ENCODE measurements at places on chromosomes 13 and 19.

- no peaks in the 10 kb centered on the region for H3K36me3 ChIP-seq
- H3K4me3 ChIP-seq, result no peak overlapping the region
- DNase-seq, result peak; percentile 30
- H3K4me1 ChIP-seq, result peaks cover 43% of the 10 kb centered on the region
Measured at GRCh38 chr19:35142606-35143230, 337 bp upstream of the FXYD7 start.

DNA sequence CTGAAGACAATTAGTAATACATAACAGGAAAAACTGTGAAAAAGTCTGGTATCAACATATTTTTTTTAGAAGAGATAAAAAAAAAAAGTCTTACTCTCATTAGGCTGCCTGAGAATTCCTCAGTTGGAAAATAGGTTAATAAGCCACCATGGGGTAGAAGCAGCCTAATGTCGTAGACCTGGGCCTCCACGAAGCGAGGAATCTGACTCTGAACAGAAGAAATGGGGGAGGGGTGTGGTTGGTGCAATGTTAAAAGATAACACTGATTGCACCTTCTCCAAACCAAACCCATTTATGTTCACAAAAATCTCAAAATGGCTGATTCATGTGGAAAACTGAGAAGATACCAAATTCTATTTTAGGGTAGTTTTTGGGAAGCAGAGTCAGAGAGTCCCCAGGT lies 62.4 kb downstream of the MPHOSPH8 start:
- H3K27ac ChIP-seq, result peak overlapping the region; percentile 24
- no peak overlapping the region for H3K4me3 ChIP-seq
- H3K4me1 ChIP-seq, result peaks cover 5% of the 10 kb centered on the region
- H3K36me3 ChIP-seq, result peaks cover 20% of the 10 kb centered on the region
- no peaks in the 10 kb centered on the region for H3K27me3 ChIP-seq
- DNase-seq, result no peak

- no peaks in the 10 kb centered on the region for H3K36me3 ChIP-seq
- H3K27me3 ChIP-seq, result no peaks in the 10 kb centered on the region
- DNase-seq, result no peak
- no peaks in the 10 kb centered on the region for H3K4me1 ChIP-seq
- H3K4me3 ChIP-seq, result no peak overlapping the region
Measured at GRCh38 chr19:42488783-42489521, 39.3 kb downstream of the CEACAM1 start.

DNA sequence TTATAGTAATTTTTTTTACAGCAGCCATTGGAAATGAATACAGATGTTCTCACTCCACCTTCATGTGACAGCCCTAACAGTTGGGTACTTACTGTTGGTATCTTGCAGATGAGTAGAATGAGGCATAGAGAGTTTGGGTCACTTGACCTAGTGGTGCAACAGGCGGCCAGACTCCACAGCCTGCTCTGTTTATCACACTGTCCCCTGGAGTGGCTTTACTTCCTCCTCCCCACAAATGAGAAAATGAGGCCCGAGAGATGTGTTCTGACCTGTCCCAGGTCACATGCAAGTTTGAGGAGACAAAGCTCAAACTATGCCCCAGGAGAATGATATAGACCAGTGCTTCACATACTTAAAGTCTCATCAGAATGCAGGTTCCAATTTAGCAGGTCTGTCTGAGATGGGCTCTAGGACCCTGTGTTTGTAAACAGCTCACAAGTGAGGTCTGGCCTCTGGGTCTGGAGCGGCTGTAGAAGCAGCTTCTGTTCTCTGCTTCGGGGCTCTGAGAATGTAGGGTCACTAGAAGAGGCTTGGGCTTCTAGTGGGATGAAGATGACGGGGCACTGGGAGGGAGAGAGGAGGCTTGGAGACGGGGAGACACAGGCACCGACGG lies 37.4 kb upstream of the RCBTB2 start:
- H3K36me3 ChIP-seq, result no peaks in the 10 kb centered on the region
- H3K27ac ChIP-seq, result no peak overlapping the region

DNA sequence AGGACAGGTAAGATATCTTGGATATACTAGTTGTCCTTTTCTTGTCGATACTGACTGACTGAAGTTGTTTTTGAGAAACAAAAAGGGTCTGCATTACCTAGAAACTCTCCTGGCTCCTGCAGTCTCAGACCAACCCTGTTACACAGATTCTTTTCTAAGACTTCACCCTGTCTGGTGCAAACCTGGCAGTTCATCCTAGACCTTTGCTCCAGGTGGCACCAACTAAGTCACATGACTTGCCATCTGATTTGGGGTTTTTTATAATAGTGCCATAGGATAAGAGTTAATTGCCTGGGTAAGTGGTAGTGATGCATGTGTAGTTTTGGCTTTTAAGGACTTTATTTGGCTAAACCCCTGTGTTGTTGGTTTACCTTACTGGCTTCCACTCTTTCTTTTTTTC lies 14.3 kb downstream of the CHAMP1 start:
- H3K36me3 ChIP-seq, result peaks cover 41% of the 10 kb centered on the region
- no peak overlapping the region for H3K27ac ChIP-seq
- no peaks in the 10 kb centered on the region for H3K4me1 ChIP-seq
- no peaks in the 10 kb centered on the region for H3K27me3 ChIP-seq

- H3K27ac ChIP-seq, result no peak overlapping the region
- no peaks in the 10 kb centered on the region for H3K36me3 ChIP-seq
- no peaks in the 10 kb centered on the region for H3K4me1 ChIP-seq
Measured at GRCh38 chr19:34118879-34119748, 53.2 kb upstream of the LSM14A start.

DNA sequence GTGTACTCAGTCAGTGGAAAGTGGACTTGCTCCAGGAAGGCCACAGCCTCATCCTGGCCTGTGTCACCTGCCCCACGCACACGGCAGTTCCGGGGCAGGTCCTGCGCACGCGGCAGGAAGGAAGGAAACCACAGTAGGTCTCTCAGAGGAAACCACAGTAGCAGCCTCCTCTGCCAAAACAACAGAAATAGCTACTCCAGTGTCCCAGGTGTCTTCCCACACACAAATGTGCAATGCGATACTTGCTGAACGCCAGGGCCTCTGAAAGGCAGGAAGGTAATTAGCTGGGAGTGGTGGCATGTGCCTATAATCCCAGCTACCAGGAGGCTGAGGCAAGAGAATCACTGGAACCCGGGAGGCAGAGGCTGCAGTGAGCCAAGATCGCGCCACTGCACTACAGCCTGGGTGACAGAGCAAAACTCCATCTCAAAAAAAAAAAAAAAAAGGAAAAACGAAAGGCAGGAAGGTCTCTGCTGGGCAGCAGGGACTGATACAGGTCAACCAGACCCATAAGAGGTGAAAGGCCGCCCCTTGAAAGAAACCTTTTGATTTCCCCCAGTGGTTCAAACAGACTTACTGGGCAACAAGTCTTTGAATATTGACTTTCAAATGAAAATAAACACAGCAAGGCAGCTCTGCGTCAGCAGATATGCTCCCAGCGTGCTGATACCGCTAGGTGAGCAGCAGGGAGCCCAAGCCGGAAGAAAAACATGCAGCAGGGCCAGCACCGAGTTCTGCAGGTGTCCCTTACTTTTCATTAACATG lies 49.5 kb downstream of the CRYL1 start:
- no peak overlapping the region for H3K4me3 ChIP-seq
- peaks cover 24% of the 10 kb centered on the region for H3K4me1 ChIP-seq
- DNase-seq, result no peak
- no peaks in the 10 kb centered on the region for H3K36me3 ChIP-seq
- H3K27ac ChIP-seq, result peak overlapping the region; percentile 9

DNA sequence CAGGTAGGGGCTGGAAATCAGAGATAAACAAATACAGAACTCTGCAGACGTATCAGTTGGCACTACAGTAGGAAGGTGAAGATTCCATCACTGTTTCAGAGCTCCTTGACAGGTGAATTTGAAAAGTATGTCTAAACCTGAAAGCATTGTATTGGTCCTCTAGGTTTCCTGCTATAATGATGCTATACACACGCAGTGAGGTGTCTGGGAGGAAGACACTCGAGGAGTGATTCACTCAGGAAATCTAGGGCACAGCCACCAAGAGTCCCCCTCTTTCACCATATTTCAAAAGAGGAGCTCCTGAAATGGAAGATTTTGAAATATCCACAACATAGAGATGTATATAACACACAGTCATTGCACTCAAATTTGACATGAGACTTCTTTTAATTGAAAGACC lies 331.0 kb upstream of the DACH1 start:
- no peaks in the 10 kb centered on the region for H3K27me3 ChIP-seq
- H3K36me3 ChIP-seq, result no peaks in the 10 kb centered on the region
- no peaks in the 10 kb centered on the region for H3K4me1 ChIP-seq
- H3K27ac ChIP-seq, result no peak overlapping the region
- no peak for DNase-seq

DNA sequence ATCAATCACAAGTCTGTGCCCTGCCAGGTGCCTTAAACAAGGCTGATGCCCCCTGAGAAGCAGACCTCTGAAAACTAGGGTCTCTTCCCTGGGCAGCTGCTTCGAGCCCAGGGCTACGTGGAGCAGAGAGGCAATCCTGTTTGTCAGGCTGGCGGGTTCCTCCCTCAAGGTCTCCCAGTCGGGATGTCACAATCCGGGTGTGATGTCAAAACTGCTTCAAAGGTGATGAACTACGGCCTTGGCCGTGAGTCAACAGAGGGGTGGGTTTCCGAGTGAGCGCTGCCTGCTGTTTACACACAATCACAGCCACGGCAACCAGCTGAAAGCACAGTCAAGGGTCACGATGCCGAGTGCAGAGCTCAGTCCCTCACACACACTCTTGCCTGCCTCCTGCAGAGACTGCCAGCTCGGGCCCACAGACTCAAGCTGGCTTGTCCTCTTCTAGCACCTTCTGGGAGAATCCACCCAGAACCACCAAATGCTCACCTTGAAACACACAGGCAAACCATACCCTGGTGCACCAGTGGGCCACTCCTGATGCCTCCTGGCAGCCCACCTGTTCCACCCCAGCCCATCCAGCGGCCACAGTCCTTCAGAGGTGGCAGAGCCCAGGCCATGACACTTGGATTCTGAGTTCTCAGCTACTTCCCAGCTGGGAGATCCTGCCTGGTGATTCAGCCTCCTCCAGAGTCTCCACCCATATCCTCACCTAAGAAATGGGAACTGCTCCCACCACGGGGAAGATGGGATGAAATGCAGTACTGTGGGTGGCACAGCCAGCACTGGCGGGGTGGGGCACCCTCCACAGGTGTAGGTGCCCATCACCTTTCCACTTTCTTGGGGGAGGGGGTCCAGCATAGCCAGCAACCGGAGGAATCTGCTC lies 6.8 kb downstream of the ELL start:
- peak; percentile 98 for DNase-seq
- H3K27me3 ChIP-seq, result no peaks in the 10 kb centered on the region
- H3K4me3 ChIP-seq, result no peak overlapping the region
- peaks cover 43% of the 10 kb centered on the region for H3K4me1 ChIP-seq
- no peak overlapping the region for H3K27ac ChIP-seq

DNA sequence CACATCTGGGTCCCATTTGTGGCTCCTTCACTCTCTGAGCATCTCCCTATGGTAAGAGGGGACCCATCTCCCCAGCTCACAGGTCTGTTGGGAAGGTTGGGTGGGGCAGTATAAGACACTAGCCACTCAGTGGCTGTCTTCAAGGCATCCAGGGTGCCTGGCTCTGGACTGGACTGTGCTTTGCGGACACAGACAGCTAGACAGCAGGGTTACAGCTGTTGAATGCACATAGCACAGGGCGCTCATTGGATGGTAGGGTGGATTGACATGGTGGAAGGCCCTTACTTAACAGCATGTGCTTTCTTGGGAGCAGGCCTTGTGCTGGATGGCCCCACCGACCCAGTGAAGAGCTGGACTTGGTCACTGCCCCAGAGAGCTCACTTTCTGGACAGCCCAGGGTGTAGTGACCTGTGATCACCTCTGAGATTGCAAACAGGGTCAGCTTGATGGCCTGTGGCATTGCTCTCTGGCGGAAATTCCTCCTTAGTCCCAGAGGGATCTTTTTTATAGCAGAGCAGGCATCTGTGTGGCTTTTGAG lies 1.9 kb downstream of the ZNF444 start:
- H3K4me1 ChIP-seq, result peaks cover 15% of the 10 kb centered on the region
- no peak overlapping the region for H3K4me3 ChIP-seq
- no peak overlapping the region for H3K27ac ChIP-seq
- no peaks in the 10 kb centered on the region for H3K27me3 ChIP-seq
- peaks cover 40% of the 10 kb centered on the region for H3K36me3 ChIP-seq
- DNase-seq, result no peak

- H3K4me3 ChIP-seq, result no peak overlapping the region
- H3K27ac ChIP-seq, result no peak overlapping the region
Measured at GRCh38 chr19:29491491-29491890, 34.3 kb upstream of the VSTM2B start.

DNA sequence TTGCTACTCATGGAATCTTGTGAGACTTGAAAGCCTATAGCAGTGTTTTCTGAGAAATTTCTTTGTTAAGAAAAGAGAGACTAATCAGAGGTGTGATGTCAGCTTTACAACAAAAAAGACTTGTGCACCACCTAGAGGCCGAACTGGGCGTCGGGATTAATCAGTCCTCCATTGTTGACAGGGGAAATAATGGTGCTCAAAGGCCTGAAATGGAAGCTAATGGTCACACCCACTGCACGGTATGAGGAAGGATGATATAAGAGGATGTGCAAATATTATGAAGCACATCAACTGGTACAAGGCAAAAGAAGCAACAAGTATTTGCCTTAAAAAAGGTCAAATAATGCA lies 480.2 kb upstream of the MIR17HG start:
- H3K36me3 ChIP-seq, result no peaks in the 10 kb centered on the region
- H3K4me3 ChIP-seq, result no peak overlapping the region
- H3K27ac ChIP-seq, result no peak overlapping the region

DNA sequence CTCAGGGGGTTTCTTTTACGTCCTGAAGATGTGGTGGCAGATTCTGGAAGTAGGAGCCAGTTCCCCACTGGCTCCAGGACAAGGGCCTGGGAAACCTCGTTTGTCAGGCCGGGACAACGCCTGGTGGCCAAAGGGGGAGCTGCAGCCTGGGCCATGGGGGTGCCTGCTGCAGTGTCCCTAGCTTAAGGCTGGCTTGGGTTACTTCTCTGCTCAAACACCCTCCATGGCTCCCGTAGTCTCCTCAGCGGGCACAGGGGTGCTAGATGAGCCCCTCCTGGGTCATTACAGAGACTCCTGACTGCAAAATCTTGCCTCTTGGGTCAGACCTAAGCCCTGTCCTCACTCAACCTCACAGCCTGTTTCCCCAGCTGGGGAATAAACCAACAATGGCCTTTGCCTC lies 14.7 kb downstream of the CILP2 start:
- H3K4me3 ChIP-seq, result no peak overlapping the region
- H3K27ac ChIP-seq, result no peak overlapping the region
- peaks cover 19% of the 10 kb centered on the region for H3K4me1 ChIP-seq
- H3K27me3 ChIP-seq, result peaks cover 37% of the 10 kb centered on the region
- H3K36me3 ChIP-seq, result no peaks in the 10 kb centered on the region

DNA sequence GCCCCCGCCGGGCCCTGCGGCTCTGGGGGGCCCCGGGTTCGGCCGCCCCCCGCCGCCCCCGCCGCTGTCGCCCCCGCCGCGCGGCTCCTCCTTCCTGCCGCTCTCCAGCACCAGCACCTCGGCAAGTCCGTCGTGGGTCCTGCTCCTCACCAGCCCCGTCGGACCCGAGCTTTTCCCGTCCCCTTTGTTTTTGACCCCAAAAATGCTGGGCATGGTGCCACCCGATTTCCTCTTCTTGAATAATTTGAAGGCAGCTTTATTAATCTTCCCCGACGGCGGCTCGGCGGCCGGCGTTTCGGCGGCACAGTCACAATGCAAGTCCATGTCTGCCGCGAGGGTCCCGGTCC lies 945 bp downstream of the AMER2 start:
- peak overlapping the region; percentile 72 for H3K4me3 ChIP-seq
- DNase-seq, result no peak
- no peaks in the 10 kb centered on the region for H3K36me3 ChIP-seq
- no peak overlapping the region for H3K27ac ChIP-seq

GRCh38 chr19:695352-695949 lies at the start of gene PRSS57:
PRSS57 (minus strand) TSS chr19:695452; CDS start chr19:695430, 22 bp downstream.
- H3K4me1 ChIP-seq, result no peaks in the 10 kb centered on the region
- no peaks in the 10 kb centered on the region for H3K27me3 ChIP-seq
- no peak for DNase-seq
- H3K4me3 ChIP-seq, result no peak within 1 kb of the TSS

Data from mesenchymal stem cell (in vitro differentiated cells and primary cell).